Dermis microvascular lymphatic vessel endothelial cell (primary cell): ENCODE measurements at places on chromosomes 13 and 19.

DNA sequence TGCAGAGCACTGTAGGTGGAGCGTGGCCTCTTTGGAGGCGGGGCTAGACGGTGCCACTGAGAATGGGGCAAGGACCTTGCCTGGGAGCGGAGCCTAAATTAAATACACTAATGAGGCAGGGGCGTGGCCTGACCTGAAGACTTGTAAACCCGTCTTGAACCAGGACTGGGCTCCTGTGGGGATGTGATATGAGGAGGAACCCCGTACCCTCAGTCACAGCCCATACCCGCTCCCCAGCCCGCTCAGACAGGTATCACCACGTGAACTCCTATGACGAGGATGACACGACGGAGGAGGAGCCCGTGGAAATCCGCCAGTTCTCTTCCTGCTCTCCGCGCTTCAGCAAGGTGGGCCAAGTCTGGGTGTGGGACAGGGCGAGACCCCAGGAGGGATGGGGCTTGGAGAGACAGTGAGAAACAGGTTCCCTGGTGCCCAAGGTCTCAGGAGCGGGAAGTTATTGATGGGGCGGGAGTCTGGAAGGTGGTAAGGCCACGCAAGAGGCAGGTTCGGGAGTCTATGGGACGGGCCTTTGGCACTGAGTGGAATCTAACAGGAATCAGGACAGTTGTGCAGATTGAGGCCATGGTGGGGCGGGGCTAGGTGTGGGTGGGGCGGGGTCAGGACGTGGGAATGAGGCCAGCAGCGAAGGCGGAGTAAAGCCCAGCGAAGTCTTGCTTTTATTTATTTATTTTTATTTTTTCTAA, 14.7 kb downstream of the DNASE2 start:
- DNase-seq = no peak

- no peak for DNase-seq
These were observed 234.1 kb downstream of the TUBA3C start for GRCh38 chr13:18947376-18947977.

DNA sequence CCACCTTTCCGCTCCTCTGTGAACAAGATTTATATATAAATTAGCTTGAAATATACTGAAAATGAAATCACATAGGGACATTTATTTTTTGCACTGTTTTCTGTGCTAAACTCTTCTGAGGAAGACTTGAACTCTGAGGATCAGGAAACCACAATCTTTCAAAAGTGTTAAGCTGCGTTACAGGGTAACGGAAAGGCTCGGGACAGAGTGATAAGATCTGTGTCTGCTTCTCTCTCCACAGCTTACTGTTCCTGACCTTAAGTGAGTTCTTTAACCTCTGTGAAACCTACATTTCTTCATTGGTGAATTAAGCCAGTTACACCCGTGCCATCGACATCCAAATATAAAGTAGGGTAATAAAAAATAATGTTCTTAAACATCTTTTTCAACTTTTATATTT, 38.9 kb downstream of the DACH1 start:
- no peak for DNase-seq

DNA sequence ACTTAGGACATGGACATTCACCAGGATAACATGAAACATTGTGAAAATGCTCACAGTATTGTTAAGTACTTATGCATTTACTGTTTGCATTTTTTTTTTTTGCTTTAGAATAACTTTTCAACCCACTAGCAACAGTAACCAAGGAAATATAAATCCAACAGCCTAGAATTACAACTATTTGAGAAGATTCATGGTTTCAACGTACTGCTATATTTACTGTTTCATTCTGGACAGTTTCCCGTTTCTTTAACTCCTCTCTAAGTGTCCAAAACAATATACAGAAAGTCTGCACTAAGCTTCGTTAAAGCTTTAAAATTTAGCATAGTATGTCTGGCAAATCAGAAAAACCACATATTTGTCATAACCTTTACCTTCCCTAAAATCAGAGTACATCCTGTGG, 2.7 kb downstream of the SMAD9 start:
- peak; percentile 13 for DNase-seq

GRCh38 chr13:98405107-98405571, 171.8 kb downstream of the STK24 start:
- DNase-seq = no peak

DNA sequence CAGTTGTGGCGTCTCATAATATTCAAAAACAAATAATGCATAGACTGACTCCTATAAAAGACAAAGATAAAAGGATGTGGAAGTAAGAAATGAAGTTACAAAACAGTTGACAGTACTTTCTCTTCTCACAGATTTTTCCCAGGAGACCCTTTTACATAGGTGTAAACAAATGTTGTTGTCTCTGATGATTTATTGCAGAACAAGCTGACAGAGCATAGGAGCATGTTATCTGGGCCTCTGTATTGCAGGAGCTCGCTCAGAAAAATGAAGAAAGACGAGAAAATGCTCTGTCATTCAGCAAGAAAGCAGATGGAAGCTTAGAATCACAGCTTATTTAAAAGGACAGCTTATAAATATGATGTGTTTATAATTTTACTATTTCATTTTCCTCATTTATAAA, 353.6 kb upstream of the GPC6 start:
- DNase-seq = no peak

GRCh38 chr13:94602467-94602866, 810 bp downstream of the GPR180 start:
- DNase-seq = no peak

- DNase-seq = no peak
These were observed 9.3 kb downstream of the EBPL start for GRCh38 chr13:49681842-49682435.

DNA sequence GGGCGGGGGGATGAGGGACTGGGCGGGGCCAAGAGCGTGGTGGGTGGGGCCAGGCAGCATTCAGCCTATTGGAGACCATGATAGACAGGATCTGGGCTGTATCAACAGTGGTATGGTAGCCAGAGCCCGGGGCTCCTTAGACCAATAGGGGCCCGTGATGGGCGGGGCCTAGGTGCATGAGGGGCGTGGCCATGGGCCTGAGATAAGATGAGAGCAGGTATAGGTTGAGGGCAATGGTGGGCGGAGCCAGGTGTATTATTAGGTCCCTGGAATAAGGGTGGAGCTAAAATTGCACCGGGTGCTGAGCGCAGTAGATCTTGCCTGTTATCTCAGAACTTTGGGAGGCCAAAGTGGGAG, 5.3 kb downstream of the ABCA7 start:
- no peak for DNase-seq

- DNase-seq = no peak
These were observed 35.3 kb downstream of the SOX1 start for GRCh38 chr13:112102243-112102642.

- DNase-seq = no peak
These were observed at the start of gene DCT for GRCh38 chr13:94479616-94480015. Gene DCT (minus strand): TSS chr13:94479682. CDS start chr13:94479255, 427 bp downstream.

DNA sequence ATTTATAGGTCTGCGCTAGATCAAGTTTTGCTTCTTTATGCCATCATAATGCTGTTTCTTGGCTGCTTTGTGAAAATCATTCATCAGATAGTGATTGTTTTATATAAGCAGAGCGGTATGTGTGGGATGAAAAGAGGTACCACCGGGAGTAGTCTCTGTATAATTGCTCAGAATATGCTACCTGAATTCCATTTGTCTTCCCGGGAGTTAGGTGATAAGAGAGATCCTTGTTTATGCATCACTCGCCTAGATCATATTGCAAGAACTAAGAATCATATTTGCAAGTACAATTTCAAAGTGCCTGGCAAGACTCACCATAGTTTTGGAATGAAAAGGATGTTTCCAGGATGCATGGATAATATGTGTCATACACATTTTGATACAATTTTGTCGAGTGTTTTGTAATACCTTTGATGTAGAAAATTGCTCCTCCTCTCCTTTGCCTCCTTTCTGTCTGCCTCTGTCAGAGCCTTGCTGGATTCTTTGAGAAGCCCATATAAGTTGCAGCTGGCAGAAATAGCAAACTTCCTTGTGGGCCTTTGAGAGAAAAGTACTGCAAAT, 1306.0 kb upstream of the SLC10A2 start:
- no peak for DNase-seq

DNA sequence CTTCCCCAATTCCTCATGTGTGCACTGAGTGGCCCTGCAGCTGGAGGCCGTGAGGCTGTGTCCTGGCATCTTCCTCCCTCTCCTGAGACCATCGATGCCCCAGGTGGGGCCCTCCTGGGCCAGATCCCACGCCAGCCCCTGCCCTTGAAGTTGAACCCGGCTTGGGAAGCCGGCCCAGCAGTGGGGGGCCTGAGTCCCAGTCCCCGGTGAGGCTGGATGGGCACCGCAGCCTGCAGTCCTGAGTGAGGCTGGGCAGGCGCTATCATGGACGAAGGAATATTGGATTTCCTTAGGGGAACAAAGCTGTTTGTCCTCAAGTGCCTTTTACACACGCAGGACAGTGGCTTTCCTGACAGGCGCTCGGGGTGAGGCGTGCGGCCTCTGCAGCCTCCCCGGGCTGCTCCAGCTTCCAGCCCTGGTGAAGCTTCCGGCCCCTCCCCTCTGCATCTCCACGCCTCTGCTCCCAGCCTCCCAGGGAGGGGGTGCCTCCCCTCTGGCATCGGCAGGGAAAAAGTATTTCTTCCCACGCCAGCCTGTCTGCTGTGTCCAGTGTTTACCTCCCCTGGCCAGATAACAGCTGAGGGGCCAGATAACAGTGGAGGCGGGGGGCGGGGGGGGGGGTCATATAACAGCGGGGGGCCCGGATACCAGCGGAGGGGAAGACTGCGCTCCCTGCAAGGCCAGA, 159.5 kb downstream of the KDM4B start:
- peak; percentile 77 for DNase-seq

GRCh38 chr13:47675871-47676270, 325.2 kb downstream of the SUCLA2 start:
- DNase-seq = no peak

- DNase-seq = peak; percentile 64
These were observed 66.1 kb upstream of the FRY start for GRCh38 chr13:31965361-31966066.

- no peak for DNase-seq
These were observed 977.5 kb upstream of the SPRY2 start for GRCh38 chr13:81318231-81319019.

DNA sequence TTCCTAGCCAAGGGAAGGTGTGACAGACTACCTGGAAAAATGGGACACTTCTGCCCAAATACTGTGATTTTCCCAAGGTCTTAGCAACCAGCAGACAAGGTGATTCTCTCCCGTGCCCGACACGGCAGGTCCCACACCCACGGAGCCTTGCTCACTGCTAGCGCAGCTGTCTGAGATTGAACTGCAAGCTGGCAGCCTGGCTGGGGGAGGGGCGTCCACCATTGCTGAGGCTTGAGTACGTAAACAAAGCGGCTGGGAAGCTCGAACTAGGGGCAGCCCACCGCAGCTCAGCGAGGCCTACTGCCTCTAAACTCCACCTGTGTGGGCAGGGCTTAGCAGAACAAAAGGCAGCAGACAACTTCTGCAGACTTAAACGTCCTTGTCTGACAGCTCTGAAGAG, 146.2 kb downstream of the UGGT2 start:
- no peak for DNase-seq

DNA sequence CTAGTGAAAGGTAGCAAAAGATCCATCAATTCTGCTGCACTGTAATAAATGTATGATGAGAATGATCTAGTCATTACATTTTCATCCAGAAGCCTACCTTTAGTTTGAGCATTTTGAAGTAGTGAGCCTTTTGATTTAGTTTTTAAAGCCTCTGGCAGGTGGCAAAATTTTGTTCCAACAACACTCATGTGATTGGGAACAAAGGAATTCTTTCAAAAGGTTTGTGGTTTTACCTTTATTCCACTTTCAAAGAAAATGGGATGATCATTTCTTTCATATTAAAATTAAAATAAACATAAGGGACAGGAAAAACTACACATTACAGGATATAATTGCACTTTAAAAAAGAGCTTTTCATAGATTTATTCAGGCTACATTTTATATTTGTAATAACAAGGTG, 260.2 kb downstream of the DACH1 start:
- DNase-seq = no peak

DNA sequence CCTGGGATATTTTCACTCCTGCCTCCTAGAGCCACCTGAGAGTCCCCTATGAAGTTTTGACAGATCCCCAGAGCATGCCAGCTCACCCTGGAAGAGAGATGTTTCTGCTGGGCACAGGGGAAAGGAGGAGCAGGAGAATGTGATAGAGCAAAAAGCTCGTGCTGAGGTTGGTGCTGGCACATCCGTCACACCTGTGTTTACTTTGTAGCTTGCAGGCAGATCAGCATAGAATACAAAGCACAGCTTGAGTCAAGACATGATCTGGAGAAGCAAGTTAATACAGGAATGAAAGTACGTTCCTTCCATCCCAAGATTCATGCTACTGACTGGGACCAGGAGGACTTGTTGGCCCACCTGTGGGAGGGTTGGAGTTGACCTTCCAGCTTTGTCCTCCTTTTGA, 46.1 kb downstream of the HSPH1 start:
- DNase-seq = no peak

GRCh38 chr13:25462301-25463125, 90.7 kb downstream of the ATP8A2 start:
- DNase-seq = no peak
